Stimulated activated CD4-positive, alpha-beta T cell treated with anti-CD3 and anti-CD28 coated beads, TNF-alpha, amount 100 ng/mL, for 24 hours (primary cell): ENCODE measurements at places on chromosomes 7 and 10.

DNA sequence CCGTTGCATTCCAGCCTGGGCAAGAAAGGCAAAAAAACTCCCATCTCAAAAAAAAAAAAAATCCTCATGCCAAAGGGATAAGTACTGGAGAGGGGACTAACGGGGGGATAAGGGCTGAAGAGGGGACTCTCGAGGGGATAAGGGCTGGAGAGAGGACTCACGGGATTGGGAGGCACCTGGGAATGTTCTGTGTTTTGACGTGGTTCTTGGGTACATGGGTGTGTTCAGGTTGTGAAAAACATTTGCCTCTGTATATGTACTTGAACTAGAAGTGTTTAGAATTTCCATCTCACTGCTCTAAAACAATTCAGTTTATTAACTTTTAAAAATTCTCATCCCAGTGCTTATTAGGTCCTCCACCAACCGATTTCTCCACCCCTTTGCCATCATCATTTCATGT, 4.5 kb downstream of the FKBP6 start:
- DNase-seq, result no peak

DNA sequence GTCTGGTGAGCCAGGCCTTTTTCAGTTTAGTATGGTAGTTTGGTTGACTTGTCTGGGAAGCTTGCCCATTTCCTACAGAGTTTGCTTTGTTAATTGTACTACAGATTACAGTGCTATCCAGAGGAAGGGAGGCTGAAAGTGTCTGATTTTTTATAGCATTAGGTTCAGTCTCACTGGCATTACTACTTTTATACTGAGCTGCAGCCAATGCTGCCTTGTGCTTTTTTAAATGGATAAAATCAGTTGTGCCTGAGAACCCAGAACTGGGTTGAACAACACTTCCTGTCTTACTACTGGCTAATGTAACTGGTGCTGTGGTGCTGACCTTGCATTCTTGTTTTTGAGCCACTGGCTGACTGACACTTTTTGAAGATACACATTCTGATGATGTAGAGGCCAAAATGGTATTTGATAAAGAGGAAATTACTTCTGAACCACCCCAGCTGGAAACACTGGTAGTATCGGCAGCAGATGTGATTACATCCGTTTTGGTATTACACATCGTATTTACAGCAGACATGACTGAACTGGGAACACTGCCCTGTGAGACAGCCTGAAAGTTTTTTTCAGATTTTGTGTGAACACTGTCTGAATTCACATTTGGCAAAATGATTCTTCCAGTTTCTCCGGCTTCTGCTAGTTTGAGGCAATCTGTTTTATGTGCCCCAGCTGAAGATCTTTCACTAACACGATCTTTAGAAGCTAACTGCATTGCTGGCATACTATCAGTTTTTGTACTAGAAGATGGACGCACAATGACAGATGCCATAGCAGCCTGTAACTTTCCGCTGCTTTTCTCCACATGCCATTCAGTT, 74.1 kb downstream of the NRBF2 start:
- DNase-seq, result no peak

DNA sequence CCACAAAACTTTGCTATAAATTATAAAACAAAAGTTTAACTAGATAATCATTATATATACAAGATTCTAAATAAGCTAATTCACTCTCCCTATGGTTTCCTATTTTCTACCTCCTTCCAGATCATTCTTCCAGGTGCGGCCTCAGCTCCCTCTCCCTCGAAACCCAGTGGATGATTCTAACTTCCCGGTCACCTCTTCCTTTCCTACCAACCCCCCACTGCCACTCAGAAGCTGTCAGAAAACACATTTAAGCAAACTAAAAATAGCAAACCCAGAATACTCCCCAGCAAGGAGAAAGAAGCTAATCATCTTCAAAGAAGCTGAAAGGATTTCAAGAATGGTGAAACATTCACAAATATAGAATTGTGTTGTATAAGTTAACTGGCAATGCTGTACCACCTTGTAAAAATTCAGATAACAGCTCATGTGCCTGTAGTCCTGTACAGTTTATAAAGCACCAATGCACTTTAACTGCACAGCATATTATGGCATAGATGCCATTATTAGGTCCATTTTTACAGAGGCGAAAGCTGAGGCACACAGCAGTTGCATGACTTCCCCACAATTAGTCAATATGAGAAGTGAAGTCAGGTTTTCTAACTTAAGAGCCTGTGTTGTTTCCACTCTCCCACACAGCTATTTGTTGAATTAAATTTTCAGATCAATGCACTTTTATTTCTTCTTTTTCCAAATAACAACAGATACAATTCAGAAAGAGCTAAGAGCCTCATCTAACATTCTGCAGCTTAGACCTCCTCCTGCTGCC, 13.7 kb upstream of the DNTT start:
- no peak for DNase-seq

GRCh38 chr10:80476685-80477084, 22.6 kb downstream of the TSPAN14 start:
- no peak for DNase-seq

- no peak for DNase-seq
Observed at GRCh38 chr10:17200001-17200911, 1.2 kb downstream of the TRDMT1 start.

GRCh38 chr7:66679633-66680244, 51.1 kb downstream of the KCTD7 start:
- no peak for DNase-seq

DNA sequence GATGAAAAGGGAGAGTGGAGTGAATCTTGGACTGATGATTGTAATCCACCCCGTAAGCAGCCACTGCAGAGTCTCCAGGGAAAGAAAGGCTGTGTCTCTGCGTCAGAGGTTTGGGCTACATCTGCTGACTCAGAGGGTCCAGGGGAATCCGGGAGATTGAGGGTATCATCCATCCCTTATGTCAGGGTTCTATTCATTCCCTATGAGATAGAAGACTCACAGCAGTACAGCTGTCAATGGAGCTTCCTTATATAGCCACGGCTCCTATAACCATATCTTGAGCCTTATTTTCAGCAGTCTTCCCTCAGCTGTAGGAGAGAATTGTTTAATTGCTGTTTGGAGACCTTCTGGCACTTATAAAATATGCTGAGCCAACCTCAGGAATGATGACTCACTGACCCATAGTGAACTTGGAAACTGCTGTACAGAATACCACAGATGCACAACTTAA, 558.2 kb upstream of the PFKP start:
- DNase-seq, result no peak

- no peak for DNase-seq
Observed at GRCh38 chr7:101162551-101163278, 2.7 kb downstream of the VGF start.

DNA sequence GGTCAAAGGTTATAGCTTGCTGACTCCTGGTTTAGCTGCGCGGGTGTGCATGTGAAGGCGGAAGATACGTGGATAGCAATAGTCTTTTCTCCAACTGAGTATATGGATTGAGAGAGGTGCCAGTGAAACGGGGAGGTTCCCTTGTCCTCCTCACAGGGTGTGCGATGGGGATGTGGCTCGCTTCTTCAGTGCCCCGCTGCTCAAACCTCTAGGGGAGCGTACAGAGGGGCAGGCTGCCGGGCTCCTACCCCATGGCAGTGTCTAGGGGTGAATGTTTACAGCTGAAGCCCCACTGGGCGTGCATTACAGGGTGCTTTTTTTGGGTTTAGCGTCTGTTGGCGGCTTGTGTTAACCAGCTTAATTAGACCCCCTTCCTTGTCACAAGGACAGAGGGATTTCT, 438.5 kb downstream of the CCSER2 start:
- no peak for DNase-seq

- no peak for DNase-seq
Observed at GRCh38 chr7:104993217-104993862, 20.7 kb upstream of the KMT2E start.

GRCh38 chr7:116426428-116427156, 72.9 kb upstream of the CAV2 start:
- no peak for DNase-seq

- DNase-seq, result no peak
Observed at GRCh38 chr7:105826143-105826542, 50.3 kb downstream of the ATXN7L1 start.

GRCh38 chr10:23779301-23779700, 340.4 kb downstream of the OTUD1 start:
- DNase-seq, result no peak

DNA sequence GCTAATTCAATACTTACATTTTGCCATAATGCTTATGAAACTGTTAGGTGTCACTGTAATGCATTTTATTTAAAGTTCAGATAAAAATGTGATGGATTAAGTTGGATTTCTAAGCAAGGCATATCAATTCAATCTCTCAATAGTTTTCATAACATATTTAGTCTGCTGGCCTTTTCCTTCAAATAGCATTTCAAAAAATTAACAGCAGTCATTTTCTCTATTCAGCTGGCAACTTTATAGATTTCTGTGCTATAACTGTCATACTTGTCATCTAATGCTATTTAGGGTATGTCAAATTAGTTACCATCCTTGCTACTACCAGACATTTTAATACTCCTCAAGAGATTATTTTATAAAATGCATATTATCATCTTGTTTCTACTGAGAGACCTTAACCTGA, 4.3 kb downstream of the GAD2 start:
- DNase-seq, result no peak

GRCh38 chr10:101043363-101043707, 12.3 kb downstream of the SFXN3 start:
- DNase-seq, result no peak

DNA sequence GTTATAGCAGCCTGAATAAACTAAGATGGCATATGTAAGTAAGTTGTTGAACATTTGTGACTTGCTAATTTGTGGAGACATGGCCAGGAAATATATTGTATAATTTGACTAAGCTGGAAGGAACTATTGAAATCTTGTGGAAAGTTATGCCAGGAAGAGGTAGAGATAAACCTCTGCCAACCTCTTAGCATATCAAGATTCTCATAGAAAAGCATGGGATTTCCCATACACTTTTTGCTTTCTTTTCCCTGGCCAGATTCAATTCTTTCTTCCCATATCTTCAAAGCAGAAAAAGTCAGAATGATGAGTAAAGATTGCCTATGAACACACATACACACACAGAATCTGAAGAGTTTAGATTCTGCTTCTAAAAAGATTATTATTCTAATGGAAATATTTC, 216.2 kb downstream of the SEMA3D start:
- DNase-seq, result no peak

- no peak for DNase-seq
Observed at GRCh38 chr10:132539431-132539839, 1.8 kb downstream of the INPP5A start.

DNA sequence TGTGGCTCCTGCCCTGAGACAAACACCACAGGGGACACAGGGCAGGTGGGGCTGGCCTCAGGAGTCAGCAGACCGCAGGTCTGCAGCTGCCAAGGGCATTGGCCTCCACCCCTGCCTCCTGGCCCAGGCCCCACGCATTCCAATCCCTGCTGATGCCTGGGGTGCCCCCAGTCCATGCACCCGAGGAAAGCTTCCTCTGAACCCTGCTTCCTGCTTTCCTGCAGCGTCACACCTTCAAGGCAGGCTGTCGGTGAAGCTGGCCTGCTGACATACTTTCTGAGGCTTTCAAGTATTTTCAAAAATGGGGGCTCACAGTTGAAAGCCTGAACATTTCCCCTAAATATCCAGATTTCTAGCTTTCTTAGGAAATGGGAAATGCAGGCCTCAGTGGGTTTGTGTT, 22.5 kb upstream of the ANTXRL start:
- DNase-seq, result no peak

DNA sequence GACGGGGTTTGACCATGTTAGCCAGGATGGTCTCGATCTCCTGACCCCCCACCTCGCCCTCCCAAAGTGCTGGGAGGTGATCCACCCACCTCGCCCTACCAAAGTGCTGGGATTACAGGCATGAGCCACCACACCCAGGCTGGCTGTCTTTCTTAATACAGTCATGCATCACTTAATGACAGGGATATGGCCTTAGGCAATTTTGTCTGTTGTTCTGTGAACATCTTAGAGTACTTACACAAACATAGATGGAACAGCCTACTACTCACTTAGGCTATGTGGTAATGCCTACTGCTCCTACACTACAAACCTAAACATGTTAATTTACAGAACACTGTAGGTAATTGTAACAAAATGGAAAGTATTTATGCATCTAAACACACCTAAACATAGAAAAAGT, 106.6 kb upstream of the KCNMA1 start:
- no peak for DNase-seq

GRCh38 chr7:149773446-149774236, at the start of gene ZNF467:
TSS of gene ZNF467 (minus strand) at chr7:149773588. CDS start at chr7:149771032, 2,556 bp downstream.
- DNase-seq, result no peak

DNA sequence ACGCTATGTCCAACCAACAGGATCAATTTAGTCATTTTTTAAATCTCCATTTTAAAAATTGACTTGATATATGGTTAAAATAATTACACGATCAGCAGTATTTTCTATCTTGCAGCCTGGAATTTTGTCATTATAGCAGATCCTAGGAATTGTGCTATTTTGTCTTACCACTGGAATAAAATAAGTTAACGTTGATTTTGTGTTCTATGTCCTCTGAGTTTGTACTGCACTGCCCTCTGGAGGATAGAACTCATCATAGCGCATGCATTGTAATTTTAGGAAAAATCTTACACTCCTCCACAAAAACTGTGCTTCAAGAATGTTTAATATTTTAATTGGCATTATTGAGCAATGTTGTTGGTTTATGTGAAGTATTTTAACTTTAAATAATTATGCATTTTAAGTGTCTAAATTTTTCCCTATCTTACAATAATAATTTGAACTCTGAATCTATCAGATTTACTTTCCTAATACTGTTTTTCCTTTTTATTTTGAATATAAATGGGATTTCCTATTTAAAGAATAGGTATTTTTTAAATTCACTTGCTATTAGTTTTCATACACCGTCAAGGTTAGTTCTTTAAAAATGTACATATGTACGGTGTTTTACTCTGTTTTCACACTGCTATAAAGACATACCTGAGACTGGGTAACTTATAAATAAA, 220.1 kb downstream of the PPP1R3A start:
- DNase-seq, result no peak

GRCh38 chr10:123743441-123744223, 77.5 kb downstream of the GPR26 start:
- DNase-seq, result no peak

- no peak for DNase-seq
Observed at GRCh38 chr10:92074126-92074887, 150.7 kb downstream of the BTAF1 start.

DNA sequence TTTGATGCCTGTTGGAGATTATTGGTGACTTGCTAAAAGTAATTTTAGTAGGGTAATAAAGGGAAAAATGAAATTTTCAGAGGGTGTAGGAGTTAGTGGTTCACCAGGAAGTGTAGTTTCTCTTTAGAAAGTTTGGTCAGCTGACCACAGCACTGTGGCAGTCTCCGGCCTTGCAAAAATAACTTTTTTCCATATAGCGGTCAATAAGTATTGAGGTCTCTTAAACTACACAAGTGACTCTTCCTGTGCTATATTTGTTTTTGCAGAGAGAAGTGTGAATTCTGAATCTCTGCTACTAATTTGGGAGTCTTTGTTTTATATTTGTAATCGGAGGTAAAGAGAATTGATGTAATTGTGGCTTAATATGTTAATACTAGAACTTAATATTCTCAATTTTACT, 24.3 kb downstream of the PTPN12 start:
- DNase-seq, result no peak
